ENCODE measurements at places on chromosomes 13 and 19. TPM values are rescaled to one million over a fixed set of nuclear protein-coding genes. Genes with fewer than 3 reads are reported as not detected.

Gene NACC1
- 26.9 TPM for total RNA-seq

Gene TRAPPC6A
- total RNA-seq = 4.7 TPM

Gene KLK3
- total RNA-seq = not detected

Gene CLEC11A
- 2.5 TPM for total RNA-seq

Gene SELENOW
- total RNA-seq = 191 TPM

Gene KLK12
- not detected for total RNA-seq

Gene RFPL4A
- not detected for total RNA-seq

Measured in parietal lobe (tissue), 2 donors.